ENCODE measurements at places on chromosomes 3 and 15. TPM values are rescaled to one million over a fixed set of nuclear protein-coding genes. Genes with fewer than 3 reads are reported as not detected.

TMEM207 gene
- total RNA-seq = not detected

GABRR3 gene
- not detected for total RNA-seq

GPR149 gene
- total RNA-seq = not detected

DNA sequence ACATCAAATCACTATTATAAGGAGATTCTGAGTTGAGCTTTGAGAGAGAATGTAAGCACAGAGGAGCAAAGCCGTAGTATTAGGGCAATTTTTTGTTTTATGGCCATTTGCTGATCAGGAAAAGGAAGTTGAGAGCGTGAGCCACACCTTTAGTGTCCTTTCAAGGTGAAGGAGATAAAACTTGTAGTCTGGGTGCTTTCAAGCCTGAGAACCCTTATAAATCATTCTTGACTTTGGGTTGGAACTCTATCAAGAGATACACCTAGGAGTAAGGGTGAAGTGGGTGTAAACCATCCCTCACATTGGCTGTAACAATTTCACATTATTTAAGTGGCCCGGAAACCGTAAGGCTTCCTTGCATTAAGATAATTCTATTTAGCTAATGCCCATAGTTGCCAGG is 122.2 kb downstream of the ATG7 start:
- DNase-seq = no peak

- DNase-seq = no peak
These were observed 183.7 kb upstream of the LMCD1 start for GRCh38 chr3:8317661-8318649.

DNA sequence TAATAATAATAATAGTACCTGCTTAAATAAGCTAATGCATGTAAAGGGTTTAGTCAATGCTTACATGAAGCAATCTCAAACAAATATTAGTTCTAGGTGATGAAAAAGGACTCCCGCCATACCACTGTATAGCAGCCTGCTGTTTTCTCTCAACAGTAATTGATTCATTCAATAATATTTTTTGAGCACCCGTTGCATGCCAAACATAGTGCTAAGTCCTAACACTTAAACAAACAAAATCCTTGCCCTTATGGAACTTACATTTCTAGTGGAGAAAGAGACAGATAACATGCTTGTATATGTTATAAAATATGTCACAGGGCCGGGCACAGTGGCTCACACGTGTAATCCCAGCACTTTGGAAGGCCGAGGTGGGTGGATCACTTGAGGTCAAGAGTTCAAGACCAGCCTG is 61.2 kb upstream of the FLNB start:
- DNase-seq = no peak

Data from ascending aorta (tissue), 2 donors.